Kidney capillary endothelial cell (primary cell): ENCODE measurements at places on chromosomes 2 and 18.
A peak's percentile ranks its signal among the peaks of the same experiment; 100 is the strongest.

GRCh38 chr2:174951745-174952144 lies 53.4 kb downstream of the CHN1 start:
- no peak for DNase-seq

DNA sequence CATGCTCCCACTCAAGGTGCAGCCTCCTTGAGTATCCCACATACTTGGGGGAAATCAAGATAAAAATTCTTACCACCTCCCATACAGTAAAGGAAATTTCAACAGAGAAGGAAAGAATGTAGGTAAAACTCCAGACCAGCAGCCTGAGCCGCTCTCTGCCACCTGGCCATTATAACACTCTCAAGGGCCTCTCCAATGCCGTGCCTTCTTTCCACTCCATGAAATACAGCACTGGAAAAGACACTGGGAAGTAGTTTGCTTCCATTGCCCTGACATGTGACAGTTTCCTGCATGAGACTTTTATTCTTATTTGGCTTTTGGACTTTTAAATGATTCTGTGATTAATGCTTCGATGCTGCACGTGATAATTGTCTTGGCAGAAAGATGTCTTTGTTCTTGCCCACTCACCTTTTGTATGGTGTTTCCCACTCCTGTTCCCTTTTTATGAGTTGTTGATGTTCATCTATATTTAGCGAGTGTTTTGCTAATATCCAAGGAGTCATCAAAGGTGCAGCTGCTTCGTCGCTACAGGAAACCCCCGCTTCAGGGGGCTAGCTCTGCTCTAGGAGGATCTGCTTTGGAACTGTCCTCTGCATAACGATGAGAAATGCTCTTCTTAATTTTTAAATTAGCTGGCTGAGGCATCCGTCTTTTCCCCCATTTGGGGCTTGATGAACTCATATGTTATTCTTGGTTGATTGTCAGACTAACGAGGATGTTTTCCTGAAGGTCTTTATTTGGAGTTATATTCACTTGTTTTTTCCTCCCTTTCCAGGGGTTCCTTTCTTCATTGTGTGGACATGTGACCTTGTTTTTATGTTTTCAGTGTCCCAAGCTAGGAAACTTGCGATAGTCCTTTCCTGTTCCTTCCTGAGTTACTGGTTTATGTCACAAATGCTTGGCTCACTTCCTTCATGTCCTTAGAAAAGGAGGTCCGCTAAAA lies 179.4 kb downstream of the TXNL1 start:
- peak; percentile 52 for DNase-seq

GRCh38 chr2:169526451-169526850 lies 16.9 kb downstream of the KLHL41 start:
- no peak for DNase-seq

- no peak for DNase-seq
Observed at GRCh38 chr2:84527137-84528129, 11.1 kb downstream of the DNAH6 start.

GRCh38 chr2:105034170-105034569 lies 3.7 kb upstream of the MRPS9 start:
- DNase-seq = no peak
